ENCODE measurements at places on chromosomes 5 and 9.

- no peak for DNase-seq
These were observed 156.7 kb downstream of the EBF1 start for GRCh38 chr5:158943057-158943456.

- no peak for DNase-seq
These were observed 384 bp upstream of the DMXL1 start for GRCh38 chr5:119070578-119070827.

DNA sequence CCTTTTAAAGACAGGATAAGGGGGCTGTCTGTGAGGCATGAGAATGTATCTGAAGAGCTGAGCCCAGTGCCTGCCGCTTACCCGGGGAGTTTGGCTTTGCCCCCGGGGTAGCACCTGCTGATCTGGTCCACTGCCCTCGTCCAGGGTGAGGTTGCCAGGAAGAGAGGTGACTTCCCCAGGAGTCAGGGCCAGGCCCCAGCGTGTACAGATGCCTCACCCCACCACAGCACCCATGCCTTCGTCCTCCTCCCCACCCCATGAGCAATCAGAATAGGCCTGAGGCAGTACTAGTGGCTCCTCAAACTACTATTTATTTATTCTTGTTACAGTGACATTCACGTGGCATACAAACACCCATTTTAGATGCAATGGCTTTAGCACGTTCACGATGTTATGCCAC lies 15.7 kb upstream of the AIF1L start:
- DNase-seq = no peak

DNA sequence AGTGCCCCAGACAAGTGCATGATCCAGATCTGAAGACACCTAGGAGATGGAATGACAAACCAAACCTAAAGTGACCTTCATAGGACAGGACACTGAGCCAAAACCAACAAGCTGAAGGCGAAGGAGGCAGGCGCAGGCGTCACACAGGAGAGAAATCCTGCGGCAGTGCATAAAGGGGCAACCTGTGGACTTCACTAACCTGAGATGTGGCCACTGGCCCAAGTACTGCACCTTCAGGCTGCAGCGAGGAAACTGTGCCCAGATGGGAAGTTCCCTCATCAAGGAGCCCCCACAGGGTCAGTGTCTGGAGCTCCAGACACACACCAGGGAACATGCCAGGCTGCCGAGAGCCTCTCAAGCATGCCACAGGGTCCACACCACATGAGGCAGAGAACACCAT lies 3.7 kb downstream of the IPPK start:
- DNase-seq = no peak

GRCh38 chr5:53557386-53557785 lies 3.1 kb upstream of the NDUFS4 start:
- no peak for DNase-seq

DNA sequence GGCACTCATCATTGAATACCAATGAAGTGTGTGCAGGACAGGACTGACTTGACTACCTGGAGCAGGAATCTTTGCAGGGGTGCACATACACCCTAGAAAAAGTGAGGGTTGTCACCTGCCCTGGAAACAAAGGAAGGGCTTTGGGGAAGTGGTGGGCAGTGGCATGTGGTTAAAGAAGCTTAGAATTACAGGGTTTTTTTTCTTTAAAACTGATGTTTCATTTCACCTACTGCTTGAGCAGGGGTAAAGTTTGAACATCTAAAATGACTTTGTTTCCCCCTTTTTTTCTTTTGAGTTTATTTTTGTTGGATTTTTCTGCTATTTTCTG lies 2.0 kb upstream of the KDM3B start:
- DNase-seq = no peak

- no peak for DNase-seq
These were observed 16.1 kb downstream of the GSN start for GRCh38 chr9:121283856-121284732.

DNA sequence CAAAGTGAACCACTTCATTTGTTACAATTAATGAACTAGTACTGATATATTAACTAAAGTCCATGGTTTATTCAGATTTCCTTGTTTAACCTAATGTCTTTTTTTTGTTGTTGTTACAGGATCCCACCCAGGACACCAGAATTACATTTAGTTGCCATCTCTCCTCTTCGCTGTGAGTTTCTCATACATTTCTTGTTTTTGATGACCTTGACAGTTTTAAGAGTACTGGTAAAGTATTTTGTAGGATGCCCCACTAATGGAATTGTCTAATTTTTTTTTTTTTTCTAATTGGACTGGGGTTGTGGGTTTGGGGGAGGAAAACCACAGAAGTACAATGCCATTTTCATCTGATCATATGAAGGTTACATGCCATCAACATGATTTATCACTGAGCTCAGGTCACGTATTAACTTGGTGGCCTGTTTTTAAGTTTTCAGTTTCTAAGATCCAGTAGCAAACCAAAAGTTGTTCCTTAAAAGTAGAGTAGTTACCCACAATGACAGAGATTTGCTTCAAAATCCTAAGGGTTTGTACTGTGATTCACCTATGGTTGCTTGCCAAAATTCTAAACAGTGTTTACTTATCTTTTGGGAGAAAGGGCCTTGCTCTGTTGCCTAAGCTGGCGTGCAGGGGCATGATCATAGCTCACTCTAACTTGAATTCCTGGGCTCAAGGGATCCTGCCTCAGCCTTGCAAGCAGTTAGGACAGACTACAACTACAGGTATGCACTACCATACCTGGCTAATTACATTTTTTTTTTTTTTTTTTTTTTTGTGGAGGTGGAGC lies 4.5 kb upstream of the OTULIN start:
- no peak for DNase-seq

DNA sequence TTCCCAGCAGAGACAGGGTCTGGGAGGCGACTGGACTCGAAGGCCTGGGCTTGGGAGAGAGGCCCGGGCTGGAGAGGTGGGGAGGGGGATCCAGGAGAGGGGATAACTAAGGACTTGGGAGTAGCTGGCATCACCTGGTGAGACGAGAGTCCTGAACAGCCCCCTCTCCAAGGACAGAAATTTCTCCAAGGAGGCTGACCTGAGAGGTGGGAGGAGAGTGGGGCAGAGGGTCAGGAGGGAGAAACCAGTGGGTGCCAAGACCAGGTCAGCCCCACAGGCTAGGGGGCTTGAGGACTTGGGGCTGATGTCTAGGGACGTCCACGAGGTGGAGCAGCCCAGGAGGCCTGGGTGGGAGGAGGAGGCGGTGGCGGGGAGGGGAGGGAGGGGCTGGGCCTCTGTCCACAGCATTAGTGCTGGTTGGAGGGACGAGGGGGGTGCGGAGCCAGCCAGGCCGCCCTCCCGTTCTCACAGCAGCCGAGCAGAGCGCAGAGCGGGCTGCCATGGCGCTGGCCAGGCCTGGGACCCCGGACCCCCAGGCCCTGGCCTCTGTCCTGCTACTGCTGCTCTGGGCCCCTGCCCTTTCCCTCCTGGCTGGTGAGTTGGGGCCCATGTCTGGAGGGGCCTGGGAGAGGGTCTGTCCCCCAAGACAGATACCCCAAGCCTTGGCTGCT lies at the start of gene CRB2:
TSS of gene CRB2 (plus strand) at position 437 of the 671 bp plus-strand sequence. CDS start at position 501, 64 bp downstream.
- DNase-seq = no peak

DNA sequence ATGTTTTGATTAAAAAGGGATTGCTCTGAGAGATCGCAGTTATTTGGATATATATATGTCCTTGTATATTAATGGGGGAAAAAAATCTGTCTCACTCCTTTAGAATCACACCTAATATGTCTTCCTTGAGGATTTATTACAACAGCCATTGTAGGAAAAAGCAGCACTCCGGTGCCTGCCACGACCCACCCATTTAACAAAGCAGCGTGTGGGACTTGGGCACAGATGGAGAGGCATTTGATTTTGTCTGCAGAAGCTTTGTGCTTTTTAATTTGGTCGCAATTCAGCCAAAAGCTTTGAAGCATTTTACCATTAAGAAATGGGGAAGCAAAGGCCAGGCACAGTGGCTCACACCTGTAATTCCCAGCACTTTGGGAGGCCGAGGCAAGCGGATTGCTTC lies 159.2 kb downstream of the SMARCA2 start:
- no peak for DNase-seq

DNA sequence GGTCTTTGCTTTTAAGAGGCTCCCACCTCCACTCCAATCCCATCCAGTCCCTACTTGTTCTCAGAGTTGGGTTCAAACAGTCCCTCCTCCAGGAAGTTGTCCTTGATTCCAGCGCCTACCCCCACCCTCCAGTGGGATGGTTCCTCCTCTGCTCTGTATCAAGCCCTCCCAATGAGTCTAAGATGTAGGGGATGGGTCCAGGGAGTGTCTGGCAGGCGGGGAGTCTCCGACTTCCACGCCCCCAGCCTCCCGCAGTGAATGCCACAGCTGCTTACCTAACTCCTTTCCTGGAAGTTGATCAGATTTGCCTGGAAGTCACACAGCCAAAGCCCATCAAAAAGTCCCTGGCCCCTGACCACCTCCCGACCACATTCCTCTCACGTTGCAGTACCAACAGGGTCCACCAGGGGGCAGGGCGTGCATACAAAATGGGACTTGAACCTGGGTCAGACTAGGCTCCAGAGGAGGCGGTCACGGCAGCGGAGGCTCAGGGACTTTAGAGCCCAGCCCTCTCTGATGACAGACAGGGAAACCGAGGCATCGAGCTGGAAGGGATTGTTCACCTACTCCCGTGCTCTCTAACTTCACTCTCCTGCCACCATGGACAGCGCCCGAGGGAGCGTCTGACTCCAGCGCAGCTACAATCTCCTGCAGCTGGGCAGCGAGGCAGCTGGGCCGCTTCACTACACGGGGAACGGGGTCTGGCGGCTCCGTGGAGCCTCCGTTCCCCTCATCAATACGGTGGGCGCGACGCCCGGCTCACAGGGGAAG lies 25.0 kb upstream of the TDRD7 start:
- peak; percentile 78 for DNase-seq

GRCh38 chr9:94881023-94881422 lies 154.5 kb downstream of the AOPEP start:
- no peak for DNase-seq

DNA sequence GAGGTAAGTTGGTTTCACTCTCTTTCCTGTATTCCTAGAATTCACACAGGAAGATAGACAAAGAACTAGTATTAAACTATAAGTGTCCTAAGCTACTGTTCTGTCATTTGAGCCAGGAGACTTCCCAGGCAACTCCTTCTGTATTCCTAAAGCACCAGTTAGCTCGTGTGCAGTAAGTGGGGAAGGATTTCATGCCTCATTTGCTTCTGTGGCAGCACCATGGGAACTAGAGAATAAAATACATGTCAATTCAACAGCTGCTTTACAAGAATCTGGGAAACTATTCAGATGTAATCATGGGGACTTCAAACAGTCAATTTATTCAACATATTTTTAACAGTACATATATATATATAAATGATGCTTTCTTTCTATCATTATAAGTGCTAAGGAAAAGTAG lies 762.3 kb downstream of the PRELID2 start:
- DNase-seq = no peak

DNA sequence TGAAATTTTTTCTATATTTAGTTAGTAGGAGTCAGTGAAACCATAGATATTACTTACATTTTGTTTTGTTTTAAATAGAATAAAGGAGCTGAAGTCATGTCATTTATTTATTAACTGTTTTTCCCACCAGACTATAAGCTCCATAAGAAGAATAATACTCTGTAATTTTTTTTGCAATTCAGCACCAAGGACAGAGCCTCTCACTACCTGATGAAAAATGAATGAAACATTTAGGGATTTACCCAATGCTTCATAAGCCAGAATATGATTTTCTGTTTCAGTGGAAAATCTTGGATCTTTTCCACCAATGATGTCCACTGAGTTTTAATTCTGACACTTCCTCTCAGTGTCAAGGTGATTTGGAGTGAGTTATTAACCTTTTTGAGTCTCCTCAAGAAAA lies 624.9 kb upstream of the GRAMD2B start:
- no peak for DNase-seq

DNA sequence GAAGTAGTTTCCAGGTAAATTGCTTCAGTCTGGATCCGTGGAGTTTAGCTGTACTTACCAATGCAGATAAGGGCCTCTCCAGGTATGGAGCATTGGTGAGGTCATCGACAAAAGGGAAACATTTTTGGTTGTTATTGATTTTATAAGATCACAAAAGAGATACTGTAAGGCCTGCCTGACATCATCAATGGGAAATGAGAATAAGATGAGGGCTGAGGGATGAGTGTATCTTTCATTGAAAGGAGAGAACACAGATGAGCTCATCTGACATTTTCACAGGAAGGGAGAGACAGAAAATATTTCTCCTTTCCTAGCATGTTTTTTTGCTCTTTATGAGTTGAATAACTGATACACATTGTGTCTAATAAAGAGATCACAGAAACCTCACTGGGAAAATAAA lies 233.6 kb downstream of the SAXO1 start:
- DNase-seq = no peak

- DNase-seq = no peak
These were observed 16.3 kb downstream of the ARHGEF28 start for GRCh38 chr5:73642344-73642743.

GRCh38 chr5:132256086-132256782 lies 1.3 kb upstream of the PDLIM4 start:
- DNase-seq = no peak

GRCh38 chr5:132800545-132800944 lies 12.6 kb upstream of the SOWAHA start:
- no peak for DNase-seq

DNA sequence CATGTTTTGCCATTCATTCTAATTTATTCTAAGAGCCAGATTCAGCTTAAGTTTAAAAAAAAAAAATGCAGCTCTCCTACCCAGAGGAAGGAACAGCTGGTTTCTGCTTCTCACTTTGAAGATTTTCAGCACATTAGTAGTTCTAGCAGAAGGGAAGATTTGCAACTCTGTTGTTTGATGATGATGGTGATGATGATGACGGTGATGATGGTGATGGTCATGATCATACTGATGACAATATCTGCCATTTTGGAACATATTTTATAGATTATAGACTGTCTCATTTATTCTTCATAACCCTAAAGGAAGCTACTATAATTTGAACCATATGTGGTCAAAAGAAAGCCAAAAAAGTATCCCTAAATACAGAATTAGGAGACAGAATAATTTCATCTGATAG lies 7.9 kb upstream of the MED10 start:
- no peak for DNase-seq

- DNase-seq = no peak
These were observed 721 bp downstream of the GIN1 start for GRCh38 chr5:103119070-103119764.

- DNase-seq = no peak
These were observed 48.9 kb downstream of the PFDN1 start for GRCh38 chr5:140253985-140254384.

DNA sequence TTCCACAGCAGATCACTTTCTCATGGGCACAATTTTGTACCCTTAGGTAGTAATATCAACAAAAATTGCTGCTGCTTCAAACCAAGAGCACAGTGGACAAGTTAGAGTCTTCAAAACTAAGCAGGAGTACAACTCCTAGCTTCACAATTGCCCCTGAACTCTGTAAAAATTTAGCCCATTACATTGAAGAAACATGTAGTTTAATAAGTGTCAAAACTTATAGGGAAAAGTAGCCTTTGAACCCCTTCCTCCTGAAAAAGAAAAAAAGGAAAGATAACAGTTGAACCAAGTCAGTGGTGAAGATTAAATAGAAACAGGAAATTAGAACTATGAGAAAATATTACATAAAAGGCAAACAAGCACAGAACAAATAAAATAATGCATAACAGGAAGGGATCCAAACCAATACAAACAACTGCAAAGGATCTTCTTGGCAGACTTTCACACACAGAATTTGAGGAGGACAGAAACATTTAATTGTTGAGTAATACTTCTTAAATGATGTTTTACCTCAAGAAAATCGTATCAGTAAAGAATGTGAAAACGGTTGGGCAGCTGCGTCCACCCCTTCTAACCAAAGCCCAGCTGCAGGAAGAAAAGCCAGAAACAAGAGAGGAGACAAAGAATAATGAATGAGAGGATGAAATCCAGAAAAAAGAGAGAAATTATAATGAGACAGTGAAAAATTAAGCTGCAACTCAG lies 636.0 kb downstream of the NR2F1-AS1 start:
- DNase-seq = no peak

GRCh38 chr5:109328626-109329025 lies 81.1 kb downstream of the PJA2 start:
- DNase-seq = no peak
